Dermis blood vessel endothelial cell (primary cell): ENCODE measurements at places on chromosomes 2 and 18.

DNA sequence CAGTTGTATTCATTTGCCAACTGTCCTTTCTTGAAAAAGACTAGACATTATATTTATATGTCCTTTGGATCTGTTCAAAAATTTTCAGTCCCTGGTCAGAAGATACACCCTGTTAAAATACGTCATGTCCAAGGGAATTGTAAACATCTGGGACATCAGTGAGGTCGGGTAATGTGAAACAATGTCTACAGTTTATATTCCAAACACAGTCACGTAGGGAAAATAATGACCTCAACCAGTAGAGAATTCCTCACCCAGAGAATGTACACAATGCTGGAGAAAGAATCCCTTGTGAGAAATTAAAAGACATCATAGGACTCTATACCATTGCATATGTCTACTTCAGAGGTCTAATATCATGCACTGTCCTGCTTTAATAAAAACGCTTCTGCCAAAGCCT, 888.0 kb upstream of the CHAC2 start:
- no peak for DNase-seq

DNA sequence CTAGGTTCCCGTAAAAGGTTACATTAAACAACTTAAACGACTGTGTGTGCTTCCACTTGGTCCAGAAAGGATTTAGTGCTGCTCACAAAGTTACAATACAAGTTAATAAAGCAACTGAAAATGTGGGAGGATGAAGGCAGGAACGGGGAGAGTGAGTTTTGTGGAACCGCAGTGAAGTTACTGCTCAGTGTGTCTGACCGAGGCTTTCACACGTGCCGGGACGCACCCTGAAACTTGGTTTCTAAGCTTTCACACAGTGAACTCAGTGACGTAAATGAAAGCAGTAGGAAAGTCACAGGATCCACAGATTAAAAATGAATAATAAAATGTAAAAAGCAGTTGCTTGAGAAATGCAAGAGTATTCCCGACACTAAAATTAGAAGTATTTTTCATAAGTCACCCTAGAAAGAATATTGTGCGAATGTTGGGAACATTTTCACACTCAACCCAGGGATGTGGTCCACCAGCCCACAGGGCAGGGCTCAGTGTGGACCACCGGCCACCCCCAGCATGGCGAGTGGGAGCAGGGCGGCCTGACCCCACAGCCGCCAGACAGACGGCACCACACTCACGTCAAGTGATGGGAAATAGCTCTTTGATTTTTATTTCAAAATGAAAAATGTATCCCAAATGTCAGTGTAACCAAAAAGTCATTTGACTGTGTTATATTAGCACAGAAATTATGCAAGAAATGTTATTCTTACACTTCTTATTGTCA, 32.6 kb upstream of the CHMP1B start:
- no peak for DNase-seq

DNA sequence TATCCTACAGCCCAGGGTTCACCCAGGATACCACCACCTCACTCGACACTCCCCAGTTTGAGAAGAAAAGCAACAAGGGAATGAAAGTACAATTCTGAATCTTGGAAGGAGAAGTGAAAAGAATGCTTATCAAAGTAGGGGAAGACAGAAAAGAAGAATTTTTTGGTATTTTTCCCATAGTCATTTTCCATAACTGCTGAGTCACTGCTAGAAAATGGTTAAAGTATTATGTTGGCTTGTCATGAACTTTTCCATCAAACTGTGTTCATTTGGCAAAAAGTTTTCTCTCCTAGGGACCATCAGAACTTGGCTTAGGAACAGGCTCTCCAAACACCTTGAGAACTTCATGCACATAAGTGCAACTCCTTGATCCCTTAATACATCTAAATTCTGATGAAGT, 192.0 kb downstream of the BCL11A start:
- DNase-seq = no peak

GRCh38 chr2:192128655-192129054, 66.1 kb downstream of the TMEFF2 start:
- no peak for DNase-seq

DNA sequence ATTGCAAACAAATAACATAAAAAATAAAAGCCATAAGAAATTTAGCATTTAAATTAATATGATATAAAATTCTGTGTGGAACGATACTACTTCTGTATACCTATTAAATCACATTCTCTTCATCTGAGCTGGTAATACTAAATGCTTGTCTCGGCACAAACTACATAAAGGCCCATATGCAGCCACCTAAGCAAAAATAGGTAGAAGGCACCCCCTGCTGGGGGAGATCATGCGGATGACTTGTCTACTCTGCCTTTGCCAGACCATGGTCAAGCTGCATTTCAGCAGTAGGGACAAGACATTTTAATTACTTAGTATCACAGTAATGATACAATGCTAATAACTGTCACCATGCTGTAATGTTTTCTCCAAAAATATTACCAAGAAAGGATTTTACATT, 108.0 kb downstream of the CDH19 start:
- DNase-seq = peak; percentile 11
